Mesendoderm (in vitro differentiated cells): ENCODE measurements at places on chromosomes 13 and 19.

DNA sequence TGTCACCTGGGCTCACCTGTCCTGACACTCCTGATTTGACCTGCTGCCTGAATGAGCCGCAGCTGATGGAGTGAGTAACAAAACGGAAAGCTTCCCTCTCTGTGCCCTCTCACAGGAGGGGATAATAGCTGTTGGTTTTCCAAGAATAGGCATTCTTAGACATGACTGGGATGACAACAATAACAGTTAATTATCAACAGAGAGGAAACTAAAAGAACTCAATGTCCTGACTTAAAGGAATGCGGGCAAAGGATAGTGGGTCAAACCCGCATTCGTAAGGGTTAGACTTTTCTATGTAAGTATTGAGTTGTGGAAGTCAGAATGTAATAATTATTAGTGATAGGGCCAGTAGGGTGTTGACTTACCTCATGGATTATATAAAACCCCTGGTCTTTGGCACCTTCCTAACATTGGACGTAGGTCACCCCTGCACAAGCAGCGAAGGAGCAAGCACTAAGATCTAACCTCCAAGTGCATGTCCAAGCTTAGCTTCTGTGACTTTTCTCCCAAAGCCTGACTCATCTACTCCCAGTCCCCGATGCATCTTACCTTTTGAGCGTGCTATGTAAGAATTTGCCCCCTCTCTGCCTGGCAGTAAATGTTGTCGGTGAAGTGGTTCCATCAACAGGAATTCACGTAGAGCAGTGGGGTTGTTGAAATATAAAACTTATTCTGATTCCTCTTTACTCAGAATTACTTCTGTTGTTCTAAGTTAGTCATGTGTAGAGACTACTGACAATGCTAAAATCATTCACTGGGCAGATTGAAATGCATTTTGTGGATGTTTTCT lies 442.3 kb downstream of the FGF9 start:
- no peak overlapping the region for H3K27ac ChIP-seq
- H3K27me3 ChIP-seq = no peaks in the 10 kb centered on the region

GRCh38 chr13:67136157-67136556 lies 94.0 kb downstream of the PCDH9 start:
- DNase-seq = no peak
- no peak overlapping the region for H3K4me3 ChIP-seq
- no peaks in the 10 kb centered on the region for H3K4me1 ChIP-seq

DNA sequence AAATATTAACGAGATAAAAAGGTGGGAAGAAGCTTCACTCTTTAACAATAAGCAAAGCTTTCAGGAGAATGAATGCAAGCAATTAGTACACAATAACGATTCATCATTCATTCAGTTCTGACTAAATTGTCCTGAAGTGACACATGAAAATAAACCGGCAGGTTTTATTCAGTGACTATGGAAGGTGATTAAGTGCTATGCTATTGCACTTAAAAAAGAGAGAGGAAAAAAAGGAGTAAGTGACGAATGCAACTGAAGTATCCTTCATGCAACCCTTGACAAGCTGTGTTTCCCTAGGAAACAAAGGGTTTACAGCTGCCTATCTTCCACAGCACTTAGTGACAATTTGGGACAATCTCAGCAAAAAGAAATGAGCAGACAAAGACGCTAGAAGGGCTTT lies 1.4 kb downstream of the LIG4 start:
- no peak overlapping the region for H3K27ac ChIP-seq
- no peak overlapping the region for H3K4me3 ChIP-seq
- H3K27me3 ChIP-seq = no peaks in the 10 kb centered on the region
- no peak for DNase-seq
- H3K36me3 ChIP-seq = no peaks in the 10 kb centered on the region
- H3K4me1 ChIP-seq = no peaks in the 10 kb centered on the region

- no peaks in the 10 kb centered on the region for H3K4me1 ChIP-seq
- no peak overlapping the region for H3K4me3 ChIP-seq
- H3K27ac ChIP-seq = no peak overlapping the region
- DNase-seq = no peak
- H3K27me3 ChIP-seq = no peaks in the 10 kb centered on the region
- H3K36me3 ChIP-seq = no peaks in the 10 kb centered on the region
Measured at GRCh38 chr13:28575200-28575599, 80.3 kb upstream of the FLT1 start.
